ENCODE measurements at places on chromosomes 11 and 22.

GRCh38 chr11:43690929-43691725, 10.6 kb downstream of the HSD17B12 start:
- no peak for DNase-seq

- DNase-seq = no peak
These were observed 88.7 kb downstream of the USP35 start for GRCh38 chr11:78277314-78277994.

DNA sequence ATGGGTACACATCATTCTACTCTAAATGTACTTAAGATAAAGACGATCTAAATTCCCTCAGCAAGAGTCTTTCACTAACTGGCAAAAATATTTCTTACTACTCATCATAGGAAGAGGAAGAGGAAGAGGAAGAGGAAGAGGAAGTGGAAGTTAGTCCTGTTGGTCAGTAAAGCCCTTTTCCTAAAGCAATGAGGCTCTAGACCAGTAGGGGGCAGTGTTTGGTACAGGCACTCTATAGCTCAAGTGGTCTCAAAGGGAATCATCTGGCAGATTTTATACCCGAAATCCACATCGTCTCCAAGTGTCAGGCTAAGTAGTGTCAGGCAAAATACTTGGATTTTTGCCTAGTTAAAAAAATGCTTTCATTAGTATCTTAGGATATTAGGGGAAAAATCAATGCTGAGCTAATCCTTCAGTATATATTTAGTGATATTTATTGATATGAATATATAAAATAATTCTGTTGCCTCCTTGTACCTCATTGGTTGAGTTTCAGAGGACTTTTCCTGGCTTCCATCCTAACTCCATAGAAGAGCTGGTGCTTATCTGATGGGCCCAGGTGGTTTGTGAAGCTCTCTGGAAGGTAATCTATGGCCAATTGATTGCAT, 7.7 kb downstream of the BLID start:
- DNase-seq = no peak

- no peak for DNase-seq
These were observed 2.4 kb downstream of the TPBGL start for GRCh38 chr11:75242722-75243600.

GRCh38 chr22:20128902-20129746, 2.5 kb upstream of the ZDHHC8 start:
- DNase-seq = peak; percentile 45

GRCh38 chr11:109432105-109432504, 10.1 kb downstream of the C11orf87 start:
- no peak for DNase-seq

DNA sequence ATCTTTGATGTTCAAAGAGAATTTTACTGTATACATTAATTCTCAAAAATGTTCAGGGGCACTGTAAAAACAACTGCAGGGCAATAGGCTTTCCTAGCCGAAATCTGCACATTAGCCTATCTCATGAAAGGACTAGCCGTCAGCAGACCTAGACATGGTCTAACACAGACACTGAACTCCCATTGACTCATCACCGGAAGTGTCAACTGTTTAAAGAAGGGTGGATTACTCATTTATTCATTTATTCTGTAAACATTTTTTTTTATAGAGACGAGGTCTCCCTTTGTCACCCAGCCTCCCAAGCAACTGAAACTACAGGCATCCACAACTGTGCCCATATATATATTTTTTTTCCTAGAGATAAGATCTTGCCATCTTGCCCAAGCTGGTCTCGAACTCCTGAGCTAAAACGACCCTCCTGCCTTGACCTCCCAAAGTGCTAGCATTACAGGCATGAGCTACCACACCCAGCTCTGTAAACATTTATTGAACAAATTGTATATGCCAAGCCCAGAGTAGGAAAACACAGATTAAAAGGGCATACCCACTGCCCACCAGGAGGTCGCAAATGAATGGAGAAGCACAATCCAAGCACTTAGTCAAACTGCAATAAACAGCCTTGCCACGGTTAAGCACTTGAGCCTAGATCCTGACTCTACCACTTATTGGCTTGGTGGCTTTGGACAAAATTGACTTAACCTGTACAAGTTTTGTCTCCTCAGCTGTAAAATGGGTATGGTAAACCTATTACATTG, 26.6 kb downstream of the RAB30 start:
- DNase-seq = peak; percentile 15

- DNase-seq = no peak
These were observed 7.6 kb upstream of the CHKA start for GRCh38 chr11:68128682-68129327.

- DNase-seq = no peak
These were observed 33.2 kb upstream of the CCDC89 start for GRCh38 chr11:85718991-85719807.

GRCh38 chr22:31344578-31345330, 1.4 kb downstream of the PATZ1 start:
- DNase-seq = peak; percentile 11

GRCh38 chr22:43315687-43316217, 27.4 kb downstream of the SCUBE1 start:
- DNase-seq = no peak

GRCh38 chr22:37280718-37281117, 1.6 kb upstream of the CYTH4 start:
- no peak for DNase-seq

- DNase-seq = no peak
These were observed 144.0 kb downstream of the GRIK4 start for GRCh38 chr11:120655589-120655988.

- no peak for DNase-seq
These were observed 69.1 kb downstream of the FCHSD2 start for GRCh38 chr11:73072935-73073481.

- no peak for DNase-seq
These were observed 23.4 kb downstream of the HPS4 start for GRCh38 chr22:26460202-26460601.

DNA sequence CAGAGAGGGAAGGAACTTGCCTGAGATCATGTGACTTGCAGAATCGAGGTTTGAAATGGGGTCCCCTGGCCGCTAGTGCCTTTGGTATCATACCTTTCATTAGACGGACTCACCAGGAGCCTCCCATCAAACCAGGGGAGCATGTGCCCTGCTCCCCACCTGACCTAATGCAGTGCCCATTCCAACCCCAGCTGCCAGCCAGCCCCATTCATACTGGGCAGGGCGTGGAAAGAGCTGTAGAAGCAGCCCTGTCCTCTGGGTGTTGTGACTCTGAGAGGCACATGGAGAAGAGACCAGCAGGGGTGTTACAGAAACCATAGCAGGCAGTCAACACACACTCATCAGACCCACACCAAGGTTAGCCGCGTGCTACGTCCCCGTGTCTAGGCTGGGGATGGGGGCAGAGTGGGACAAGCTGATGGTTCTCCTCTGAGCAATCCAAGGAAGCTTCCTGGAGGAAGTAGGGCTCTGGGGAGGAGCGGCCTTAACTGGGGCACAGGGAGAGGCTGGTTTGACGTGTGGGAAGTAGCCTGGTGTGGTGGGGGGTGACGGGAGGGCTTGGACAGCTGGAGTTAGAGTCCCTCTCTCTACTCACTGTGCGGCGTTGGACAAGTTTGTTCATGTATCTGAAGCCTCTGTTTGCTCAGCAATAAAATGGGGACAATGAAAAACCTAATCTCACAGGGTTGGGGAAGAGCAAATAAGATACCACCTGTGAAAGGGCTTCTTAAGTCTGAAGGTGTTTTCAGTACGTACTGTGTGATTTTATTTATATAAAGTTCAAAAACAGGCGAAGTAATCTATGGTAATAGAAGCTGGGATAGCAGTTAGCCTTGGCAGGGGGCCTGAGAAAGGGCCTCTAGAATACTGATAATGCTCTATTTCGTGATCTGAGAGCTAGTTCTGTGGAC, 14.0 kb downstream of the GRIK4 start:
- no peak for DNase-seq

- peak; percentile 49 for DNase-seq
These were observed 14.3 kb upstream of the PMM1 start for GRCh38 chr22:41603873-41604332.

- no peak for DNase-seq
These were observed 9.5 kb downstream of the DRICH1 start for GRCh38 chr22:23622634-23623033.

DNA sequence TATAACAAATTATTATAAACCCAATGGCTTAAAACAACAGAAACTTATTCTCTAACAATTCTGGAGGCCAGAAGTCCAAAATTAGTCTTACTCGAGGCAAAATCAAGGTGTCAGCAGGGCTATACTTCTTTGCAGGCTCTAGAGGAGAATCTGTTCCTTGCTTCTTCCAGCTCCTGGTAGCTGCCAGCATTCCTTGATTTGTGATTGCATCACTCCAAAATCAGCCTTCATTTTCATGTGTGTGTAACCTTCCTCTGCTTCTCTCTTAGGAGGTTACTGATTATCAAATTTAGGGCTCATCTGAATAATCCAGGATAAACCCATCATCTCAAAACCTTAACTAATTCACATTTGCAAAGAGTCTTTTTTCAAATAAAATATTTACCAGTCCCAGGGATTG, 23.6 kb downstream of the GALNT18 start:
- no peak for DNase-seq

- no peak for DNase-seq
These were observed 33.8 kb downstream of the CASP4 start for GRCh38 chr11:104934594-104934993.

DNA sequence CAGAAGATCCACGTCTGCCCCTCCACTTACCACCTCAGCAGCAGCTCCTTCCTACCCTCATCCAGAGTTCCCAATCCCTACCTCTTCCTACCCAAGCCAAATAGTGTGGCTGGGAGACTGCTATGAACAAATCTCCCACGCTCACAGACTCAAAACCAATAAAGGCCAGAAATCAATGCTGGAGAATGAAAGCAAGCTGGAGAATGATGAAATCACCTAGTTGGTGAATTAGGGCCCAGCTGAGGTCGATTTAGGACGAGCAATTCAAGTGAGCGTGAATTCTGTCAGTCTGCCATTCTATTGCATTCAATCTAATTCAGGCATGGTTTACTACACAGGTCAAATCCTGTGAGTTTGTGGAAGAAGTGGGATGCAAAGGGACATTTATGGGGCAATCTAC, 22.5 kb downstream of the COMMD9 start:
- no peak for DNase-seq

DNA sequence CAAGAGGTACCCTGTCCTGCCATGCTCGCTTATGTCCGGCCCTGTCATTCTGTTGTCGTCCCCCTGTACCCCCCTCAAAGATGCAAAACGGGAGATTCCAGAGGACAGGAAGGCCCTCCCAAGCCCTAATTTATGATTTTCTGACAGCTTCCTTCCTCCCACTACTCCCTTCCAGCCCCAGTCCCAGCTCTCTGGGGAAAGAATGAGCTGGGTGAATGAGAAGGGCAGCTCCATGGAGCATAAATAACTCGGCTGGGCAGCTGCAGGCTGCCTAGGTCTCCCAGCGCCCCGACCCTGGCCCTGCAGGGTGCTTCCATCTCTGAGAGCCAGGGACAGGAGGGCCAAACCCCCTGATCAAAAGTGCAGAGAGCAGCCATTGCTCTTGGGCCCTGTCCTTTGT, 3.9 kb upstream of the EMID1 start:
- no peak for DNase-seq

DNA sequence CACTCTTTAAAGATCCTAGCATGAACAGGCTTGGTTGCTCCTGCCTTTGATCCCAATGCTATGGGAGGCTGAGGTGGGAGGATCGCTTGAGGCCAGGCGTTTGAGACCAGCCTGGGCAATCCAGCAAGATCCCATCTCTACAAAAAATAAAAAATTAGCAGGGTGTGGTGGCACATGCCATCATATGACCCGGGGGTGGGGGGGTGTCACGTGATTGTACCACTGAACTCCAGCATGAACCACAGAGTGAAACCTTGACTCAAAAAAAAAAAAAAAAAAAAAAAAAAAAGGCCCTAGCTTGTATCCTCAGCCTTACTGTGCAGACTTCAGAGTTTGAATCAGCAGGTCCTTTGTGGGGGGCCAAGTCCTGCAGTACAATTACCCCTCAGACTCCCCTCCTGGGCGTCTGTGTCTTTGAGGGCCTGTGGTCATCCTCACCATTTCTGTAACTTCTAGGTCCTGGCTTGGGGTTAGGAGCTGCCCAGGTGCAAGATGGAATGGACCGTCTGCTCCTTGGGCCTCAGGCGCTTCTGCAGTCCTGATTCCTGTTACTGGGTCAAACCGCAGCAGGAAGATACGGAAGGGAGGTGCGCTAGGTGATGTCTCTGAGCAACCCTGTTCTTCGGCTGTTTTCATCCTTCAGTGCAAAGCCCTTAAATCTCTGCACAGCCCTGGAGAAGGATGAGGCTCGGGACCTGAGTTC, 208.1 kb downstream of the CTTN start:
- no peak for DNase-seq

DNA sequence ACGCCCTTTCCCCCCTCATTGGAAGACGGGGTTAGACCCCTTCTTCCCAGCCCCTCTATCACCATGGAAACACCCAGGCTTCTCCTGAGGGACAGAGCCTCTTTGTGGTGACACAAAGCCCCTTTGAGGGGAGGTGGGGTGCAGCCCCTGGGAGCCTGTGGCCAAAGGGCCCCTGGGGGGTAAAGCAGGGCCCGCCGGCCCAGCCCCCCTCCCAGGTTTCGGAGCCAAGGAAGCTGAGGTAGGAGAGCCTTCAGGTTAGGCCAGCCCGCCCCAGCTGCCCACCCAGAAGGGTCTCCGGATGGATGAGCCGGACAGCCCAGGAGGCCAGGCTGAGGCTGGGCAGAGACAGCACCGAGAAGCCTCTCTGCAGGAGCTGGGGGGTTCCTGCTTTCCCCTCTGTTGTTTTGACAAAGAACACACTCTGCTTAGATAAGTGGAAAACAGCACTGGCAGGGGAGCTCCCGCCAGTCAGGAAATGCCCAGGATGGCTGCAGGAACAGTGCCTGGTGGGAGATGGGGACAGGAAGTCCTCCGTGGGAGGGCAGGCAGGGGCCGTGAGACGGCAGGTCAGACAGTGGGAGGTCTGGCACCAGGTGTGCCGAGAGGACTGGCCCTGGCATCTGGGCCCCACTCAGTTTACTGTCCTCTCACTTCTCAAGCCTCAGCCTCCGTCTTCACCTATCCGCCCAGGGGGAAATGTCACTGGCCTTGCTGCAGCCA, 18.2 kb downstream of the ARVCF start:
- DNase-seq = no peak

GRCh38 chr11:88511006-88511405, 173.5 kb upstream of the CTSC start:
- no peak for DNase-seq

DNA sequence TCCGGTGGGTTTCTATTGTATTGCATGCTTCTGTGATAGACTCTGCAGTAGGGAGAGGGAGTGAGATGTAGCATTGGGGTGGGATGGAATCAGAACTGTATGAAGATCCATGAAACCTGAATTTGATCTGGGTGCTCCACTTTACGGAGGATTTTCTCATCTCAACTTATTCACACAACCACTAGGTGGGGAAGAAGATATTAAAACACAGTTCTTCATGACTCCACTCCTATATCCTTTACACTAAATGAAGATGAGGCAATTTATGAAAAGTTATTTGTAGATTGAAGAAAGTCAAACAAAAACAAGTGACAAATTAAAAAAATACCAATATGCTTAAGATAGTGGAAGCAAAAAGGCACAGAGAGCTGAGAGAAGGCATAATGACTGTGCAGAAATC, 92.6 kb upstream of the PDGFD start:
- DNase-seq = no peak

GRCh38 chr22:29265305-29265704, 2.5 kb downstream of the RHBDD3 start:
- DNase-seq = no peak

Data from effector CD4-positive, alpha-beta T cell (primary cell).